ENCODE measurements at places on chromosomes 13 and 19. TPM values are rescaled to one million over a fixed set of nuclear protein-coding genes. Genes with fewer than 3 reads are reported as not detected.

ZNF419 gene
- 5.4 TPM for polyA plus RNA-seq

DNA sequence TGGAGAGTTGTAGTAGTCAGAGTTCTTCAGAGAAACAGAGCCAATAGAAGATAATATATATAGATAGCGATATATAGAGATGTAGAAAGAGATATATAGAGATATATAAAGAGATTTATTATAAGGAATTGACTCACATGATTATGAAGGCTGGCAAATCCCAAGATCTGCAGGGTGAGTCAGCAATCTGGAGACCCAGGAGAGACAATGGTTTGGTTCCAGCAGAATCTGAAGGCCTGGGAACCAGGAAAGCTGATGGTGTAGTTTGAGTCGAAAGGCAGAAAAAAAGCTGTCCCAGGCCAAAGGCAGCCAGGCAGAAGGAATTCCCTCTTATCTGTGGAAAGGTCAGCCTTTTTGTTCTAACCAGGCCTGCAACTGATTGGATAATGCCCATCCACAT is 194.1 kb downstream of the NUFIP1 start:
- no peak for DNase-seq

TLE2 gene
- polyA plus RNA-seq: 5.2 TPM

- no peak for DNase-seq
Measured at GRCh38 chr19:43674183-43674582, 4.2 kb upstream of the PLAUR start.

GRCh38 chr13:23160638-23161480 is 19.9 kb upstream of the SGCG start:
- DNase-seq: peak; percentile 21

ZNF284 gene
- 1.4 TPM for polyA plus RNA-seq

- DNase-seq: no peak
Measured at GRCh38 chr13:79003989-79004898, 345.3 kb upstream of the OBI1 start.

- no peak for DNase-seq
Measured at GRCh38 chr19:28134311-28134710, 1078.6 kb downstream of the UQCRFS1 start.

- DNase-seq: no peak
Measured at GRCh38 chr19:2334986-2335846, 6.7 kb downstream of the SPPL2B start.

DNA sequence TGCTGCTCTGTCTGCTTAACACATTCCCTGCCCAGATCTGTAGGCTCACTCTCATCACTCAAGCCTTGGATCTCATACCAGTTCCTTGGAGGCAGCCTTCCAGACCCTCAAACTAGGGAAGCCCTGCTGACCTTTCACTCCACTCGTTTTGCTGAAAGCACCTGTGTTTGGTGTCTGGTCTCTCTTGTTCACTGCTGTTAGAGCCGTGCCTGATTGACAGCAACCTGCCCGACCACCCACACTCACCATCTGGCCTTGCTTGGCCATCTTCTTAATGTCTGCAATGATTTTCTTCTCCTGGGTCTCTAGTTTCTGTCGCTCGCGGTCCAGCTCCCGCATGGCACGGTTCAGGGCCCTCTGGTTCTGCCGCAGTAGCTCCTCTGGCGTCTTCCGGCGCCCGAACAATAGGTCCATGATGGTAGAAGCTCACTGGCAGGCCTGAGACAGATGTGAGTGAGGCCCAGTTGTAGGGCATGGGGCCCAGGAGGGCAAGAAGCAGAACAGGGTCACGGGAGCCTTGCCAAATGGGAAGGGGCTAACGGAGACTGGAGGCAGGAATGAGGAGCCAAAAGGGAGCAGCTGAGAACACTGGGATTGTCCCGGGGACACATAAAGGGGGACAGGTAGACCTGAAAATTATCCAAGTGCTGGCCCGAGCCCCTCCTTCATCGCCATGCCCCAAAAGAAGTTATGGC is 959 bp downstream of the CHMP2A start:
- no peak for DNase-seq

ZNF888 gene
- polyA plus RNA-seq: 2.3 TPM

All from GM23338 (cell line).